Activated T-cell treated with anti-CD3 and anti-CD28 coated beads, Interleukin-2, amount 50 U/mL, for 1 hour (primary cell): ENCODE measurements at places on chromosomes 7 and 10.

DNA sequence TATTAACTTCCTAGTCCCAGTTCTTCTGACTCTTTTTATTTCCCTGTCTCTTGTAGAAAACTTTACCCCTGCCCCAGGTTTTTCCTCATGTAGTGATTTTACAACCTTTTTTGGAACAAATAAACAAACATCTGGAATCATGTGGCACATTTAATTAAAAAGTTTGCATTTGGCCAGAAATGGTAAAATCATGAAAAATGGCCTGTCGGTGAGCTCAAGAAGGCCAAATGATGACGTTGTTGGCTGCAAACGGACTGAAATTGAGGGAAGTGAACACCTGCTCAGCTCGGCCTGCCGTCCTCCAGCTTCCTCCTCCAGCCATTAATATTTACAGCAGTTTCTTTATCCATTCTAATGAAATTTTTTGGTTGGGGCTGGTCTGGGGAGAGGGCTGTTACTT, 902.8 kb downstream of the LRMDA start:
- no peak for DNase-seq

GRCh38 chr10:14425034-14425433, 94.3 kb upstream of the FRMD4A start:
- no peak for DNase-seq

DNA sequence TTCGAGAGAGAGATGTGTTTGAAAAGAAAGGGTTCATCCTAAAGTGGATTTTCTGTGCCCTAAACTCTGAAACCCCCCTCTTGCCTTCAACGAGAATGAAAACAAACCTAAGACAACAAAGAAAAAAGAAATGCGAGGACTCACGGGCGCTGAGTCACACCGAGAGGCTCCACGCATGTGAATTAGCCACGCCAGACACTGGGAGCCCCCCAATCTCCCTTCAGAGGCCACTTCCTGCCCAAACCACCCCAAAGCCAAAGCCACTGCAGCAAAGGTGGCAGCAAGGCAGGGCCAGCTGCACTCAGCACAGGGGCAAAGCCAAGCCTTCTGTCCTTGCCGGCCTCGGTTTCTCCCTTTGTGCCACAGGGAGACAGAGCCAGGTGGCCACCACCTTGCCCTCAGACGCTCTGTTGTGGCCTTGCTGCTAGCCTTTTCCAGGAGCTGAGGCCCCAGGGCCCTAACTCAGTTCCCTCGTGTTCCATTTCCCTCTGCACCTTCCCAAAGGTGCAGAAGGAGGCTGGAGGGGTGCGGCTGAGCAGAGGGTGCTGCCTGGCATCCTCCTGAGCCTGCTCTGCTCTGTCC, 93.3 kb downstream of the FAM53B start:
- DNase-seq = peak; percentile 67

- DNase-seq = no peak
These were observed 108.7 kb downstream of the TYW1 start for GRCh38 chr7:67105377-67105776.

- DNase-seq = no peak
These were observed 87.6 kb upstream of the ADARB2 start for GRCh38 chr10:1824928-1825327.

DNA sequence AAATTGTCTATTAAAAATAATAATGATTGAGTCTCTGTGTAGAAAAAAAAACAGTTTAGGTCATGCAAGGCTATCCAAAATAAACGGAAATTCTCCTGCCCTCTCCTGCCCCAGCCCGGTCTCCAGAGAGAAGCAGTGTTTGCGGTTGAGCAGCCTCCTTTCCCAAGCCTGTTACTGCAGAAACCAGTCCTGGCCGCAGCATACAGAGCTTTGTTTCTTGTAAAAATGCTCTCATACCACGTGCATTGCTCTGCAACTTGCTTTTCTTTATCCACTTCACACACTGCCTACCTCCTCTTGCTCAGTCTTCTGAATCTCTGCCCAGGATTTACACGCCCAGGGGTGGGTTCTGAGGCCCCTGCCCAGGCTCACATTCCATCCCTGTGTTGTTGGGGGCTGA, 34.4 kb upstream of the CUL1 start:
- DNase-seq = no peak

GRCh38 chr10:46287846-46288477, 1.2 kb downstream of the ANTXRL start:
- no peak for DNase-seq

DNA sequence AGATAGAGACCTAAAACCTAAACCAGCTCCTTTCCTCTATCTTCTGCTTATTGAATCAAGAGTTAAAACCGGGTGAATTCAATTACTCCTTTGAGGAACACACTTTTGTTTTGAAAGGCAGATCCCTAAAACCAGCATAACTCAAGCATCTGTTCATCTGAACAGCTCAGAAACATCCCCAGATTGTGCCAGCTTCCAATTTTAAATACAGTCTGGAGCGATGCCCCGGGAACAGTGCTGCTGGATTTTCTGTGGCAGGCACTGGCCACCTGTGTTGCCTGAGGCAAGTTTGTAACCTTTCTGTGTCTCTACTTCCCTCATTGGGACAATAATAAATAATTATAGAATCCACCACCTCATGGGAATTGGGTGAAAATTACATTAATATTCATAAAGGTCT, 281.4 kb upstream of the NFE2L3 start:
- DNase-seq = no peak

- DNase-seq = peak; percentile 56
These were observed 4.6 kb downstream of the ARPC1B start for GRCh38 chr7:99379043-99379577.

GRCh38 chr10:44647877-44648542, 263.1 kb upstream of the CXCL12 start:
- no peak for DNase-seq

GRCh38 chr7:22821702-22822485, 755 bp downstream of the TOMM7 start:
- DNase-seq = peak; percentile 20

GRCh38 chr7:153590136-153590535, 462.1 kb upstream of the DPP6 start:
- no peak for DNase-seq

DNA sequence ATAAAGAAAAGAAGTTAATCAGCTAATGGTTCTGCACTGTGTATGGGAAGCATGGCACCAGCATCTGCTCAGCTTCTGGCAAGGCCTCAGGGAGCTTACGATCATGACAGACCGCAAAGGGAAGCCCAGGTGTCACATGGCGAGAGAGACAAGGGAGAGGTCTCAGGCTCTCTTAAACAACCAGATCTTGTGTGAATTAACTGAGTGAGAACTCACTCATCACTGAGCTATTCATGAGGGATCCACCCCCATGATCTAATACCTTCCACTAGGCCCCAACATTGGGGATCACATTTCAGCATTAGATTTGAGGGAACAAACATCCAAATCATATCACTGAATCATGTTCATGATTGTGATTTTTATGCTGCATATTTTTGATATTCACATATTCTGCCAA, 5.8 kb downstream of the USP54 start:
- DNase-seq = no peak

DNA sequence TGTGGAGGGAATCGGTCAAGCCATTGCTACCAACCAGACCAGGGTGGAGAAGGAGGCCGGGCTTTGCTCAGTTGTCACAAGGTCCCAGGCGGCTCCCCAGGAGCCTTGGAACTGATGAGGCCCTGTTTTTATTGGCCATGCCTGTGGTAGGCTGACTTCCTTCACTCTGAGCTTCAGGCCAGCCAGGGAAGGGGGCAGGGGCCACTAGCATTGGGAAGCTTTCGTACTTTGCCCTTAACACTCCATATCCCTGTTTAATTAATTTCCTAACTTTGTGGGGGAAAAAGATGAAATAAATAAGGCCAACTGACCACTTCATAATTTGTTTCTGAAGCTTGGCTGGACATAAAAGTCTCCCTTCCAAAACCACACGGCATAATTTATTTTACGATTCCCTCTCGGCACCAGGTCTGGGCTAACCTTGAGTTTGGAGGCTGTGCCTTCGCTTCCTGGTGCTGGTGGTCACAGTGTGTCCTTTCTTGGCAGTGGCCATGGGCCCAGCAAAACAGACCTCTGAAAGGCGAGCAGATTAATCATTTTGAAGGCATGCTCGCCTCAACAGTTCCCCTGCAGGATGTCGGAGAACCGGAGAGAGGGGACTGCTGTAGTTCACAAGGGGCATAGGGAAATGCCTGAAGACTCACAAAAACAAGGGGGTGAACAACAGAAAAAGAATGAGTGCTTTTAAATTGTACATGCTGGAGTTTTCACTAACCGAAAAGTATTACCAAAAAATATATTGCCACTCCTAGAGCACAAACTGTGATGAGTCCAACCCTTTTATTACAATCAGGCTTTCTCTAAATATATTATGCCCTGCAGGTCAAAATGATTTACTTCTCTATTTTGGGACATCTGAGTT, 966.0 kb downstream of the LRMDA start:
- DNase-seq = no peak

DNA sequence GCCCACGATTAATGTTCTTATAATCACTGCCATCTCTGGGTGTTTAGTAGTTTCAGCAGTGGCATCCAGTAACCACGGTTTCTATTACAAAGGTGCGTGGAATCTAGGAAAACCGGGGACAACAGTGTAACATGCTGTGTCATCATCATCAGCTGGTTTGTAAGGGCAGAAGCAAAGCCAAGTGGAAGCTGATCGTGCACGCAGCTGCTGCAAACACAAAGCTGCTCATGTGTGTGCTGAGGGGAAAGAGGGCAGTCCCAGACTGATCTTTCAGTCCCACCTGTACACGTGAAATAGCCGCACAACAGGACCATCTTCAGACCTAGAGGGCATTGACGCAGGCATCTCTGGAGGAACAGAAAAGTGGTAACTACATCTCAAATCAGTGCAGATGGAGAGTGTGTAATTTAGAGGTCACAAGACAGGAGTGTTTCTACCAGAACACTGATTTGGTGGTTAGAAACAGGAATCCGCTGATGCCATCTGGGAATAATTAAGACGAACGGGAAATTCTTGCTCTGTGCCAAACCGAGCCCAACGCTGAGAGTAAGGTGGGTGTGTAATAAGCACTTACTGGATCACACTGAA, 13.4 kb downstream of the ANKRD16 start:
- DNase-seq = no peak

- no peak for DNase-seq
These were observed 37.6 kb upstream of the TSPAN13 start for GRCh38 chr7:16715928-16716327.

- DNase-seq = no peak
These were observed 54.5 kb upstream of the PFKFB3 start for GRCh38 chr10:6148251-6148701.

GRCh38 chr10:30018496-30018895, 40.9 kb downstream of the JCAD start:
- no peak for DNase-seq

DNA sequence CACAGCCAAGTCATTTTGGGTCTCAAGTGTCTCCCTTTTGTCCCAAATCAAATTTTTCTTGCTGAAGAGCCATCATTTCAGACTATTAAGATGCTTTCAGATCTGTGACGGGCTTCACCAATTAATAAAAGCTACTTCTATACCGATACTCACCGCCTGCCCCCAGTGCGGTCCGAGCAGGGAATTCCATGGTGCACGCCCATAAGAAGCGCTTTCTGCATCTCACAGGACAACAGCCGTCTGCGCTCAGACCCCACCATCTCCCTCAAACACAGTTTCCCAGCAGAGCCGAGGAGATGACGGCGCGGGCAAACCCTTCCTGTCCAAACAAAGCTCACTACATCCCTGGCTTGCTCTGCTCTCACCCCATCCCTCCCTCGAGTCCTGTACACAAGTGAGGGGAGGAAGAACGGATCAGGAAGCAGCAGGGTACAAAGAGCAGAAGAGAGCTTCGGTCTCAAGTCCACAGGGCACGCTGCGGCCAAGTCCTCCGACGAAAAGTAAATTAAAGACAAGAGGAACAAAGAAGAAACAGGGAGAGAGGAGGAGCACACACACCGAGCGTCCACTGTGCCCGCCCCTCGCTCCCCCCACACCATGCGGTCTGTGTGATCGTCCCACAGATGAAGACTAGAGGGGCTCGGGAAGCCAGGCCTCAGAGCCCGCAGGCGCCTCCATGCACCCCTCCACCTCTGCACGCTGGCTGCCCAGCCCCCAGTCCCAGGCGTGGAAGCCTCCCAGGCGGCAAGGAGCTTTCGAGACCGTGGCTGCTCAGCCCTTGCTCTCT, 121.9 kb downstream of the MAD1L1 start:
- DNase-seq = no peak

GRCh38 chr7:904847-905246, 28.5 kb downstream of the GET4 start:
- no peak for DNase-seq

- DNase-seq = no peak
These were observed 45.0 kb upstream of the CACUL1 start for GRCh38 chr10:118799777-118800176.

GRCh38 chr10:132518572-132519381, 18.8 kb upstream of the INPP5A start:
- DNase-seq = no peak

DNA sequence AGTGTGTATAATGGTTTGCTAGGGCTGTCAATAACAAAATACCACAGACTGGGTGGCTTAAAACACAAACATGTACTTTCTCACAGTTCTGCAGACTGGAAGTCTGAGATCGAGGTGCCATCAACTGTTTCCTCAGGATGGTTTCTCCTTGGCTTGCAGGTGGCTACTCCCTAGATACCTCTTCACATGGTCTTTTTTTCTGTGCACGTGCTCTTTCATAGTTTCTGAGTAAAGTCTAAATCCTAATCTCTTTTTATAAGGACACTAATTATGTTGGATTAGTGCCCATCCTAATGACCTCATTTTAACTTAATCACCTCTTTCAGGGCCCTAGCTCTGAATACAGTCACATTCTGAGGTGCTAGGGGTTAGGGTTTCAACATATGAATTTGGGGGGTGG, 65.9 kb downstream of the AMPH start:
- DNase-seq = no peak

DNA sequence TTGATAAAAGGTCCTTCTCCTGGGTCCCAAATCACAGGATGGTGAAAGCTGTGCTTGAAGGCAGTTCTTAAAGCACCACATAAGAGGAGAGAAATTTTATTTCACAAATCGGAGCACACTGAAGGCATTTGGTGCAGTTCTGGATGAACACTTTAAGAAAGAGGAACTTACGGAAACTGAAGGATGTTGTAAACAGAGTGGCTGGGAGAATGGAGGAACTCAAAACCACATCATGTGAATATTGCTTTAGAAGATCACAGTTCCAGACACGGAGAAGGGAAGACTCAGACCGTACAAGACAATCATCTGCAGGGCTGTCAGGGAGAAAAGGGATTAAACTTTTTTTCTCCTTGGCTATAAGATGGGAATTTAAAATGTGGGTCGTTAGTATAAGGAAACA, 9.0 kb upstream of the GPR141 start:
- DNase-seq = no peak

- no peak for DNase-seq
These were observed 448.1 kb upstream of the PODXL start for GRCh38 chr7:132004529-132004928.

DNA sequence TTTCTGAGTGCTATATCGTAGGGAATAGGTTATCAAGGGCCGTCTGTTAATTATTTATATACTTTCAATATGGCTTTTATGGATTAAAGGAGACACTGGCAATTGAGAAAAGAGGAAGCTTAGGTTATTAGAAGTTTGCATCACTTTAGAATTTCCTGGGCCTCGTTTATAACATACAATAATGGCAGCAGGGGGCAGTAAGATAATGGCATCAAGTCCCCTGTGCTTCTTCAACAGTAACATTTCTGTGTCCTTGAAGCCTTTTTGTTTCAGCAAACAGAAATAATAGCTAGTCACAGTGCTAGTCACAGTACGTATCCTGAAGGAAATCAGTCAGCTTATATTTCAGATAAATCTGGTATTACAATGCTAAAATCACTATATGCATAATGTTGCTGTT, 41.9 kb downstream of the SPAM1 start:
- no peak for DNase-seq
